IPS DF 19.7 (cell line): ENCODE measurements at places on chromosomes 2 and 18.

DNA sequence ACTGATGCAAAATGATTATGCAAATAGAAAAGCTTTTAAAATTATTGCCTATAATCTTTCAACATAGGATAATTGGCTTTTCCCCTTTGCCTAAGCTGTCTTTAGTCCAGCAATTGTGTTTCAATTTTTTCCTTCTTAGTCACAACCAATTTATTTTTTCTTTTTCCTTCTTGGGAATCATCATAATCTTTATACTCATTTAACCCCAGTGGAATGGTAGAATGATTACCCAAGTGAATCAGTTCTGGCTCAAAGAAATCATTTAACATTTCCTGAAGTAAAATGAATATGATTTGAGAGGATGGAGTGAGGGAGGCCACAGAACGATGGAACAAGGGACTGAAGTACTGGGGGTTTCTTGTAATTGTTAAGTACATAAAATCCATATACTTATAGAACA lies 93.0 kb upstream of the CRIM1 start:
- no peak for DNase-seq

- DNase-seq = no peak
Measured at GRCh38 chr2:133573491-133574162, 5.4 kb upstream of the NCKAP5 start.

DNA sequence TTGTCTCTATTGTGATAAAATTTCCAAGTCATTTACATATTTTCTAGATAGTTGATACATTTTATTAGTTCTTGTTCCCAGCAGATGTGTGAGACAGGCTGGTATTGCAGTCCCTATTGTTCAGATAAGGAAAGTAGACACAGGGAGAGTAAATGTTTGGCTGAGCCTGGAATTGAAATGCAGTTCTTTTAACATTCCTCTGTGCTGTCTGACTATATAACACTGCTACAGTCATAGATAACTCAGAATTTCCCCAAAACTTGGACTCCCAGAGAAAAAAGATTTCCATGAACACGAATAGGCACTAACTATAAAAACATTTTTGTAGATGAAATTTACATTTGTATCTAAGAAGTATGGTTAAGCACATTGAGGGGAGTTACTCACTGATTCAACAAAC lies 71.4 kb downstream of the PLCL1 start:
- DNase-seq = no peak

- DNase-seq = no peak
Measured at GRCh38 chr18:13266218-13267100, 47.9 kb downstream of the LDLRAD4 start.

GRCh38 chr2:160238392-160238791 lies 38.3 kb upstream of the ITGB6 start:
- DNase-seq = no peak

DNA sequence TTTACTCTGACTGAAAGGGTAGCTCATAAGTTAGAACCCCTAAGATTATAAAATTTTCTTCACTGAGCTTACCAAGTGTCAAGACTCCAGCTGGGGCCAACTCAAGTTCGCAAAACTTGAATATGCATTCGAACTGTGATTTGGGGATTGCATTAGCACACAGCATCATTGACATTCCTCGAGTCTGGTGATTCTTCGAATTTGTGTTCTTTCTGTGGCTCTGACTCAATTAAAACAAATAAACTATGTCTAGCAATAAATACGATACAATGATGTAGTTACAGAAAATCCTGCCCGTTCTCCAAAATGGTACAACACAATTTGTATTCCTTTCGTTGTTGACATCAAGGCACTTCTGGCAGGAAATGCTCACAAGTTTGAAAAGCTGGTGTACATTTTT lies 11.1 kb downstream of the CCL20 start:
- DNase-seq = no peak

- DNase-seq = no peak
Measured at GRCh38 chr18:49573835-49574234, 12.0 kb downstream of the LIPG start.

- no peak for DNase-seq
Measured at GRCh38 chr2:219626540-219626939, 890 bp upstream of the SLC4A3 start.

GRCh38 chr2:134722728-134723127 lies 3.9 kb upstream of the TMEM163 start:
- DNase-seq = no peak
